ENCODE measurements at places on chromosomes 16 and 17.
A peak's percentile ranks its signal among the peaks of the same experiment; 100 is the strongest.

- DNase-seq = no peak
Observed at GRCh38 chr17:45018848-45019711, 32.4 kb downstream of the DCAKD start.

DNA sequence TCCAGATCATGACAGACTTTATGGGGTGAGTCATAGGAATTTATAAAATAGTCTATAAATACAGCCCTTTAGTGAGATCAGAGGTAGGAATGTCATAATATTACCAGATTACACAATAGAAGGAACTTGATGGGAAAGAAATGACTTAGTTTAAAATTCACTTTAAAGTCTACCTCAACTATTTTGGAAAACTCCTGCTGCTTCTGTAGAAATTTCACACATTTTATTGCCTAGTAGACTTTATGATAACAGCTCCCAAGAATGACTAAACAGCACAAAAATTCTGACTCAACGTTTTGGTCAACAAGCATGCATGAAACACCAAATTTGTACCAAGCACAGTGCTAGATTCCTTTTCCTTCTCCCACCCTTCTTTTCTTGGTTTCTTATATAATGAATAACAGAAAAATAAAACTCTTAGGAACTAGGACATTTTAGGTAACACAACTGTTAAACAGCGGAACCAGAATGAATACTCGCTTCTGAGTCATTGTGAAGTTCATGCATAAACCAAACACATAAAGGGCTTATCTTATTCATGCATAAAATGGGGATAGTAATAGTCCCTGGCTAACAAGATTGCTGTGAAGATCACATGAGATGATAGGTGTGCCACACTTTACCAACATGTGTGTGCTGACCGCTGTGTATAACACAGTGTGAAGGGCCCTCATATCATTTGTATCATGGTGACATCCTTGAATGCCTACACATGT lies 243.9 kb downstream of the CDH8 start:
- DNase-seq = no peak

DNA sequence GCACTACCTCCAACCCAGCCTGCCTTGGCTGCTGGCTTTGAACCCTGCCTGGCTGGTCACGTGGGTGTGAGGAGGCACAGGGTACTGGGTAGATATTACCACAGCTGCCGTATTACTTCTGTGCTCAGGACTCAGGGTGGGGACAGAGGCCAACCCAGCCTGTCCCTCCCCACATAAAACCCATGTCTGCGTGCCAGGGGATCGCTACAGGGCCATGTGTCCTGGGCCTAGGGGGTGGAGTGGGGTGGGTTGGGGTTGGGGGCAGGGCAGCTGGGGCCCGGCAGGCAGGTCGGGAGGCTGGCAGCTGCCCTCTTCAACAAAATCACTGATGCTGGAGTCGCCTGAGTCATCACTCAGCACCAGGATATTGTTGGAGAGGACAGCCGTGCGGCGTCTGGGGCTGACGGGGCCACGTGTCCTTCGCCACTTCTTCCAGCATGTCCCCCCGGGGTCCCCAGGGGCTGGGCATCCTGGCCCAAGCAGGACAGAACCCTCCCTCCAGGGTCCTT lies 39.7 kb upstream of the PVALEF start:
- no peak for DNase-seq

DNA sequence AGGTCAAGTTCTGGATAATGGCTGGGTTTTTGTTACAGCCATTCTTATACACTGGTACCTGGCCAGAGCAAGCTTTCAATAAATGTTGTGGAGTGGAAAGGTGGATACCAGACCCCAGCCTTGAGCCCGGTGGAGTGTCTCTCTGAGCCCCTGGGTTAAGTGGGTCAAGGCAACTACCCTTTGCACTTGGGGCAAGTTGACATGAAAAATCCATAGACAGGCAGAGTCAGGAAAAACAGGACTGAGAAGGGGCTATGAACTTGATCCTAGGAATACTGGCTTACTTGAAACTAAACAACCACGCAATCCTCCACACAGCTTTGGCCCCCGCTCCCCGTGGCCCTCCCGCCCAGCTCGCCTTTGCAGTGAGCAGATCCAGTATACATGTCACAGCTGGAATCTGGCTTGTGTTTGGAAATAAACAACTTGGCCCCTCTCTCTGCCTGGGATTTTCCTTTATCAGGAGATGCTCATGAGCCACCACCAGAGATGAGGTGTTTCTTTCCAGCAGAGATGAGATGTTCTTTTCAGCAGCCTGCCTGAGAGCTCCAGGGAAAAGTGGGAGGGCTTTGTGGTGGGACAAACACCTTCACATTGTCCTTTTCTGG lies 65.9 kb downstream of the KSR1 start:
- DNase-seq = no peak

DNA sequence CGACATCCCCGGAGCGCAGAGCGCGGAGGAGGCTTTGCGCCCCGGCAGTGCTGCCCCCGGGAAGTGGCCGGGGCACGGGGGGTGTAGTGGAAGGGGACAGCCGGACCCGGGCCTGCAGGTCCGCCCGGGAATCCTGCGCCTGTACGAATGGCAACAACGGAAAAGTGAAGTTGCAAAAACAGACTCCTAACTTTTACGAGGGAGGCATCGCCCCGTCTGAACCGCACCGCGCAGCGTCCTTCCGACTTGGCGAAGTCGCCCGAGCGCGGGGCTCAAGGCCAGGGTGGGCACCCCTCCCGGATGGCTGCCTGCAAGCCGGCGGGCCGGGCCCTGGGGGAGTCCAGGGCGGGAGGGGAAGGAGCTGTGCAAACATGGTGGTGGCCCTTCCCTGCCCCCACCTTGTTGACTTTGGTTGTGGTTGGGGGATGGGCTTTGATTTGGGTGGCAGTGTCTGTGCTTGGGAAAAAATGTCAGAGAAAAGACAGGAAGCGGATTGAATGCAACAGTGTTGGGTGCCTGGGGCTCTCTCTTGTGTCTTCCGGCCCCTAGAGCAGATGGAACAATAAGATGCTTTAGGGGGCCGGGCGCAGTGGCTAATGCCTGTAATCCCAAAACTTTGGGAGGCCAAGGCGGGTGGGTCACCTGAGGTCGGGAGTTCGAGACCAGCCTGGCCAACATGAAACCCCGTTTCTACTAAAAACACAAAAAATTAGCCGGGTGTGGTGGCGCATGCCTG lies 675 bp downstream of the RNF213 start:
- DNase-seq = peak; percentile 94

GRCh38 chr17:55162556-55162946 lies 102.2 kb upstream of the HLF start:
- no peak for DNase-seq

Data from esophagus muscularis mucosa (tissue), 4 donors.